ENCODE measurements at places on chromosomes 11 and 22.

GRCh38 chr22:36419912-36420882 is 32.4 kb upstream of the MYH9 start:
- DNase-seq, result no peak

- no peak for DNase-seq
These were observed 80.1 kb upstream of the BIRC3 start for GRCh38 chr11:102237096-102237735.

- DNase-seq, result no peak
These were observed 39.3 kb upstream of the SOX6 start for GRCh38 chr11:16395601-16396000.

DNA sequence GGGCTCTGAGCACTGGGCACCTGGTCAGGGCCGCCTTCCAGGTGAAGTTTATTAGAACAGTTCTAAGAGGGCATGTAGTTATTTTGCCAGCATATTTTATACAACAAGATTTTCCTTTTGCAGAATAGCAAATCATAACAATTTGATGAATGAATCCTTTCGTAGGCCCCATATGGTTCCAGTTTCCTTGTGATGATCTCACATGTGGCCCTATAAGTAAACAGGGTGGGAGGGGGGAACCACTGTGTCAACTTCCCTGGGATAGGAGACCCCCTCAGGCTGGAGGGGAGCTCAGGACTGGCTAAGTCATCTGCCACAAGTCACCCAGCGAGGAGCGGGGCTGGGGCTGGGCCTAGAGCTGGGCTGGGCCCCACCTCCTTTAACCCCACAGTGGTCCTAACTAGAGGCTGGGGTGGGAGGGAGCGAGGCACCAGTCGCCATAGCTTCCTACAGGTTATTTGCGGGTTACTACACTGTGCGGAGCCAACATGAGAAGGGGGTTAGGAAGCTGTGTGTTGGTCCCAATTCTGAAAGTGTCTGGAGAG is 4.2 kb downstream of the FBLN1 start:
- DNase-seq, result no peak

- DNase-seq, result no peak
These were observed 127.6 kb upstream of the PARVA start for GRCh38 chr11:12249590-12250260.
